ENCODE measurements at places on chromosomes 5 and 9. TPM values are rescaled to one million over a fixed set of nuclear protein-coding genes. Genes with fewer than 3 reads are reported as not detected.

The AK1 gene
- total RNA-seq: 34.3 TPM

The CBY3 gene
- total RNA-seq: 0.59 TPM

The SH3RF2 gene
- total RNA-seq: not detected

The ALDH1A1 gene
- not detected for total RNA-seq

The OTULINL gene
- 61.5 TPM for total RNA-seq

Measured in activated CD8-positive, alpha-beta memory T cell treated with anti-CD3 and anti-CD28 coated beads, Interleukin-2, amount 10 ng/mL, durations not matched to agents 7 days and 5 days (primary cell).